ENCODE measurements at places on chromosomes 3 and 15.

DNA sequence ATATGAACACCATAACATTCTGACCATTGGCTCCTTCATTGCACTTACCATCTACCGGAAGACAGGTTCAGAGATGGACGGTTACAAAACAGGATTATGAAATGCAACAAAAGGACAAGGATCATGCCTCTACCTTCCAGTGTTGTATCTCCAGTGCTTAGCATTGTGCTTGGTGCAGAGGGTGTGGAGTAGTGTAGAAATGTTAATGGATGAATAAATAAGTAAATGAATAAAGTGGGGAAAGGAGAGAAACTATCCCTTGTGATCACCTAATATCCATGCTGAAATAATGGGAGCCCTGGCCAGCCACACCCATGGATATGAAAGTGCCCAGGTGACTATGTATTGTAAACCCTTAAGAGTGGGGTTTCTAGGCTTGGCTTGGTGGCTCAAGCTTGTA lies 344.8 kb upstream of the LMCD1 start:
- DNase-seq: no peak

GRCh38 chr15:68553314-68553993 lies 25.3 kb upstream of the CORO2B start:
- no peak for DNase-seq

GRCh38 chr3:50154476-50154839 lies 666 bp upstream of the SEMA3F start:
- DNase-seq: no peak

- DNase-seq: no peak
These were observed 283.9 kb upstream of the CTNNB1 start for GRCh38 chr3:40915346-40915865.

- no peak for DNase-seq
These were observed 5.0 kb downstream of the PLA1A start for GRCh38 chr3:119602676-119603075.
